ENCODE measurements at places on chromosomes 13 and 19.

DNA sequence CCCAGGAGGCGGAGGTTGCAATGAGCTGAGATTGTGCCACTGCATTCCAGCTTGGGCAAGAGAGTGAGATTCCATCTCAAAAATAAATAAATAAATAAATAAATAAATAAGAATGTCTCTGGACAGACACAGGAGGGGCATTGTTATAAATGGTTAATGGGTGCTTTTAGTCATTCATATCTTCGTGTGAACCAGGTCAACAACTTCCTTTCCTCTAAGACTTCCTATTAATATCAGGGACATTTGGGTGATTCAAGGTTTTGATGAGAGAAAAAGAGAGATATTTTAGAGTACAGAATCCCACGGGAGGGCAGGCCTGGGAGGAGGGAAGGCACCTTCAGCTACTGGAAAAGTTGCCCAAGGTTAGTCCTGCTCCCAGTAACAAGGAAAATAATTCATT is 23.9 kb downstream of the DHRS12 start:
- DNase-seq: no peak

DNA sequence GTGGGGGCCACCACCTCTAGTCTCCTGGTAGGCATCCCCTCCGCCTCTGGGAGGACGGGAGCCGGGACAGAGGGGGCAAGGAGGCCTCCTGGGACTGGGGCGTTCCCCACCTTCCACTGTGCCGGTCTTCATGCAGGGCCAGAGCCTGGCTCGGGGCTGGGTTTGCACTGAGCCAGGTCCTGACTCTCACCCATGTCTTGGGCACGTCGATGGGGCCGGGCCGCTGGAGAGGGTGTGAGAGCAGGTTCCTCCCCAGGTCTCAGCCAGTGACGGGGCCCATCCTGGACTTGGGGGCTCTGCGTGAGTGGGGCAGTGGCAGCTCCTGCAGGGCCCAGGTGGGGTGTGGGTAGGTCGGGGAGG is 26.6 kb downstream of the ATP11A start:
- no peak for DNase-seq

GRCh38 chr19:38663957-38664502 is 16.6 kb downstream of the ACTN4 start:
- DNase-seq: no peak

GRCh38 chr19:5046339-5047039 is 77.6 kb downstream of the KDM4B start:
- peak; percentile 85 for DNase-seq

GRCh38 chr13:79904581-79904980 is 423.6 kb downstream of the NDFIP2 start:
- no peak for DNase-seq

- no peak for DNase-seq
Observed at GRCh38 chr19:1253514-1254080, 5.2 kb downstream of the MIDN start.

DNA sequence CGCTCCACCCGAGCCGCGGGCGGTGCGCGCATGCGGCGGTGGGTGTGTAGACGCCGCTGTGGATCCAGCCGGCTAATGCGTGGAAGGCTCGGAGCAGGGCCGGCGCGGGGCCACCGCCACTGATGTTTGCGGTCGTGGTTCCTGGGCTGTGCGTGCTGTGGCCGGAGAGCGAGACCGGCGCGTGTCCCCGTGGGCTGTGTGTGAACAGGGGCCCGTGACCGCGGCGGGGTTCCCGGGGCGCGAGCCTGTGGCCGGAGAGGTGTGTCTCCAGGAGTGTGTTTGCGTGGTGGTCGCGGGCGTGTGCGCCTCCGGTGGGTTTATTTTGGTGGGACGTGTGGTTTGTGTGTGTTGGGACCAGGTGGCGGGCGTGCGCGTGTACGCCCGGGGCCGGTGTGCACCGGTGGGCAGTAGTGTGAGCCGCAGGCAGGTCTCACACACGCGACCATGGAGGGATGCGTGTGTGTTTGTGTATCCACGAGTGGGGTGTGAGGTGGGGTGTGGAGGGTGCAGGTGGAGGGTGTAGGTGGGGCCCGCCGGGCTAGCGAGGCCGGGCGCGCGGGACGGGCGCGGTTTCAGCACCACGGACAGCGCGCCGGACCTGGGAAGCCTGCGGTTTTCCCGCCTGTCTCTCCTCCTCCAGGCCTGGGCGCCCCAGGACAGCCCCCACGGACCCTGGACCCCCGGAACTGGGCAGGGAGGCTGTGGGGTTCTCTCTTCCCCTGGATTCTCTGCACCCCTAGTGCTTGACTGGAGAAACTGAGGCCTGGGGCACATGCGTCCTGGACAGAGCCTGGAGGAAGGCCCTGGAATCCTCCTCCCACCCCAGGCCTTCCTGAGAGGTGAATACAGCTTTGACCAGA is 1.6 kb downstream of the HCN2 start:
- DNase-seq: no peak

- DNase-seq: no peak
Observed at GRCh38 chr13:45198041-45198440, 2.8 kb downstream of the KCTD4 start.

- no peak for DNase-seq
Observed at GRCh38 chr19:3190470-3190770, 4.7 kb downstream of the NCLN start.

DNA sequence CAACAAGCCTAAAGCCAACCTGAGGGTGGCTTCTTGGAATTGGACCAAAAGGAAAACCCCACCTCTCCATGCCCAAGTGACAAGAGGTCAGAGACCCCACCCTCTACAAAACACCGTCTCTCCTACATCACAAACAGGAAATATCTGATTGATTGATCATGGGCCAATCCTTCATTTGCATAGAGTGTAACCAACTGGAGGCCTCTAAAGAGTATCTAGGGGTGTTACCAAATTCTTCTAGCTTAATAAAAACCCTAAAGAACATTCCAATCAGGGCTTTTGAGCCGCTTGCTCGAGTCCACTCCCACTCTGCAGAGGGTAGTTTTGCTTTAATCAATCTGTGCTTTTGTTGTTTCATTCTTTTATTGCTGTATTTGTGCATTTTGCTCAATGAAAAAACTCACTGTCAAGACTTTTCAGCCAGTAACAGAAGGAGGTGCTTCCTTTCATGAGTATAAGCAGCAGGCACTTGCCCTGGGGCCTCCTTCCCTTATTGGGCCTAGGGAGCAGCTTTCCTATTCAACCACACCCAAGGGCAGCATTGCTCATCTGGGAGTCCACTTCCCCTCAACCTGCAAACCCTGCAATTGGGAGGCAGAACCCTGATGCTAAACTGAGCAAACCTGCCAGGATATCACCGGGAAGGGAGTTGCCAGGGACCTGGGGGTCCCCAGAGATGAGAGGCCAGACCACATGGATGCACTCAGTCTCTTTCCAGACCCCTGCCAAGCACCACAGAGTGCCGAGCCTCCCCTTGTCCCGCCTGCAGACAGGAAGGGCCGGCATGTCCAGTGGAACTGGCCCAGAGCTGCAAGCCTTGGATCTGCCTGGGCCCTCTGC is 154.3 kb upstream of the VSTM2B start:
- no peak for DNase-seq

DNA sequence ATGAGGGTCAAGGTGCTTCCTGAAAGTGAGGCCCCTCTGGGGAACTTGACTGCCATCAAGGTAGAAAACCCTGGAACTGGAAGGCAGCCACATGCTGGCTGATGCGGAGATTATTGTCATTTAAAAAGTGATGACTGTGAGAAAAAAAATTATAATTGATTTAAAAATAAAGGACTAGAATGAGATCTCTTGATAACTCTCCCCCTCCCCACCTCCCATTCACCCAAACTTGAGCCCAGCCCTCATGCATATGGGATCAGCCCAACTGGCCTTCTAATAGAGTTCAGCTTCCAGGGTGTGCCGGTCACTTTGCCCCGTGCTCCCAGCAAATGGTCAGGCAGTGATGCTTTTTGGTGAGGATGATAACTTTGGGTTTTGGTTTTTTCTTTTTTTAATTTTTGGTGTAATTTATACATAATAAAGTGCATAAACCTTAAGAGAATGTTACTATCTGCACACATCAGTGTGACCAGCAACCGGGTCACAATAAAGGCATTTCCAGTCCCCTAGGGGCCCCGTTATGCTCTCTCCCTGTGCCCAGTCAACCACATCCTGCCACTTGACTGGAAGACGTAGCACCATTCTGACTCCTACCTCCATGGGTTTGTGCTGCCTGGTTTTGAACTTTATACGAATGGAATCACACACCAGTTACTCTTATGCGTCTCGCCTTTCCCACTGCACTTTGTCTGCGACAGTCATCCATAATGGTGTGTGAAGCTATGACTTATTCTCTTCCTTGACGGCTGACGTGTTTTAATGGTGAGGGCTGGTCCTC is 187.9 kb downstream of the USP12 start:
- DNase-seq: no peak

- no peak for DNase-seq
Observed at GRCh38 chr19:8074501-8074900, 21.9 kb downstream of the CCL25 start.

GRCh38 chr13:80132741-80133601 is 208.0 kb downstream of the SPRY2 start:
- DNase-seq: peak; percentile 19

GRCh38 chr19:18090545-18091216 is 3.9 kb upstream of the IL12RB1 start:
- DNase-seq: no peak

DNA sequence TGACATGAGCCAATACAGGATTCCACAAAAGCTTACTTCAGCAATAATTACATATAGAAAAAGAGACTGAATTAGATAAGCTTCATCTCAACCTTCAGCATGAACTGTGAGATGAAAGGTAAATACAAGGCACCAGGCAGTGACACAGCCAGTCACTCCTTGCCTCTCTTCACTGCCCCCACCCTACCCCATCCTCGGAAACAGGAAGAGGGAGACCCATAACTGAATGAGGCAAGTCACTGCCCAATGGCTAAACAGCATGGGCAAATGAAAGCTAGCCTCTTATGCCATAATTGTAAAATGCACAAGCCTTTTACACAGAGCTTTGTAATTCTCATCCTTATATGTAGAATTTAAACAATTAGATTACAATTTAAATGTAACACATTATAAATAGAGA is 1.7 kb downstream of the ZNF160 start:
- DNase-seq: peak; percentile 2

DNA sequence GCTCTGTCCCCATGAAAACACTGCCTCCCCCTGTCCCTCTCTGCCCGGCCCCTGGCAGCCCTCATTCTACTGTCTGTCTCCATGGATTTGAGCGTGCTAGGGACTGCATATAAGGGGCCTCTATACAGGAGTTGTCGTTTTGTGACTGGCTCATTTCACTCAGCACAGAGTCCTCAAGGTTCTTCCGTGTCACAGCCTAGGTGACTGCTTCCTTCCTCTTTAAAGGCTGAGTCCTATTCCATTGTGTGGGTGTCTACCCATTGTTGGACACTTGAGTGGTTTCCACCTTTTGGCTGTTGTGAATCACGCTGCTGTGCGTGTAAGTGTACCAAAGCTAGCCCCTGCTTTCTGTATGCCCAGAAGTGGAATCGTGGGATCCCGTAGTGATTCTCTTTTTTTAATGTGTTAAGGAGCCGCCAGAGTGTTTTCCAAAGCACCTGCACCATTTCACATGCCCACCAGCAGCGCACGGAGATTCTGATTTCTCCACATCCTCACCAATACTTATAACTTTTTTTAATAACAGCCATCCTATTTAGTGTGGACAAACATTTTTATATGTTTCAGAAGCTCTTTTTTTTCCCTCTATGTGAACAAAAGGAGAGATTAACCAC is 116.7 kb downstream of the COL4A2 start:
- no peak for DNase-seq

- DNase-seq: no peak
Observed at GRCh38 chr13:69616396-69616795, 491.2 kb upstream of the ATXN8OS start.

GRCh38 chr13:50334115-50334778 is 319.0 kb downstream of the KCNRG start:
- no peak for DNase-seq

GRCh38 chr19:33437821-33438671 is 64.5 kb downstream of the CEBPG start:
- DNase-seq: peak; percentile 14

DNA sequence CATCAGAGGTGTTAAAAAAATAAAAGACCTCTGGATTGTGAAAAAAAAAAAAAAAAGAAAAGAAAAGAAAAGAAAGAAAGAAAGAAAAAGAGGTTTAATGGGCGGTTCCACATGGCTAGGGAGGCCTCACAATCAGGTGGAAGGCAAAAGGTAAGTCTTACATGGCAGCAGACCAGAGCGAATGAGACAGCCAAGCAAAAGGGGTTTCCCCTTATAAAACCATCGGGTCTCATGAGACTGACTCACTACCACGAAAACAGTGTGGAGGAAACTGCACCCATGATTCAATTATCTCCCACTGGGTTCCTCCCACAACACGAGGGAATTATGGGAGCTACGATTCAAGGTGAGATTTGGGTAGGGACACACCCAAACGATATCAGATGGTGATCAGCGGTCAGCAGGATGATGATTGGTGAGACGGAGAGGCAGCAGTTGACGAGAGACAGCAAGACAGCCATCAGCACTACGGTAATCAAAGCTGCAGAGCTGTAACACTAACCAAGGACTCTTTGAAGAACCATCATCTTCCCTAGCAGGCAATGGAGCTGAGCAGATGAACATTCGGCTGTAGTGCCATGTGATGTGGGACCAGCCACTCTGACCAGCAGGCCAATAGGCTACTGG is 3.9 kb upstream of the CD209 start:
- DNase-seq: no peak

DNA sequence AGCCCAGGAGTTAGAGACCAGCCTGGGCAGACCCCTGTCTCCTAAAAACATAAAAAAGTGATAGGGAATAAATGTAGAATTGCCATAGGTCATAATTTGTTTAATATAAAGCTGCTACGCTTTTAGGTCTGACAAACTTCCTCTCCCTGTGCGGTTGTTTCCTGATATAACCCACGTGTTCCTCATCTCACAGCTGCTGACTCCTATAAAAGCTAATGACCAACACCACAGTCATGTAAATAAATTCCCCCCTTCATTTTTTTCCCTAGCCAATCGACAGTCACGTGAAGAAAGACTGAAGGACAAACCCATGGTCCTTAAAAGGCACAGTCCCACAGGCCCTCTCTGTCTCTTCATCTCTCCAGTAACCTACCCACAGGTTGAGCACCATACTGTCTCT is 27.5 kb downstream of the ZNF266 start:
- DNase-seq: no peak

Data from fibroblast of skin of scalp (primary cell).